ENCODE measurements at places on chromosomes 7 and 10.

DNA sequence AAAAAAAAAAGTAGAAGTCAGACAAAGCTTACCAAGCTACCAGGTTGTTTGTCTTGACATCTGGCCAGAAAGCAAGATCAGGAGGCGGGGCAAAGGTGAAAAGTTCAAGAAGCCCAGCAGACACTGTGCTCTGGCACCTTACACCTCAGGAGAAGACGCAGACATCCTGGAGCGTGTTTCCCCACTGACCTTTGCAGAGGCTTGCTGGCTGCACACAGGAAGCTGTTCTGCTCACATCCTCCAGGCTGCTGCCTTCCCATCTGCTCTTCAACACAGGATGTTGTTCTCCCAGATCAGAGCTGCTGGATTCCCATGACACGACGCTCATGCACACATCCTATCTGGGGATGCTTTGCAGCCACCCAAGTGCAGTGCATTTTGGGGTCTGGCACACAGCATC is 174.4 kb upstream of the KIAA1217 start:
- DNase-seq, result no peak

GRCh38 chr7:80922253-80923049 is 3.6 kb upstream of the SEMA3C start:
- no peak for DNase-seq

- DNase-seq, result no peak
These were observed 225.2 kb downstream of the ZWINT start for GRCh38 chr10:56135828-56136227.

DNA sequence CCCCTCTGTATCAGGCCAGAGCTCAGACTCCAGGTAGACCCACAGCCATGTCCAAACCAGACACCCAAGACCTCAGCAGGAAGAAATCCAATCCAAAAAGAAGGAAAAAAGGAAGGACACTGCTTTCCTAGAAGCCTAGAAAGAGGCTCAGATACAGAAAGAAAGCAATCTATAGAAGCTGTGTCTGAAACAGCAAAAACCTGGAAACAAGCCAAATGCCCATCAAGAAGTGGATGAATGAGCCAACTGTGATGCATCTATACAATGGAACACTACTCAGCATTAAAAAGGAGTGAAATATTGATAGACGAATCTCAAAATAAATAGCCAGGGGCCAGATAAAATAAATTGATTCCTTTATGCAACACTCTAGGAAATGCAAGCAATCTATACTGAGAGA is 31.6 kb downstream of the GRB10 start:
- no peak for DNase-seq

DNA sequence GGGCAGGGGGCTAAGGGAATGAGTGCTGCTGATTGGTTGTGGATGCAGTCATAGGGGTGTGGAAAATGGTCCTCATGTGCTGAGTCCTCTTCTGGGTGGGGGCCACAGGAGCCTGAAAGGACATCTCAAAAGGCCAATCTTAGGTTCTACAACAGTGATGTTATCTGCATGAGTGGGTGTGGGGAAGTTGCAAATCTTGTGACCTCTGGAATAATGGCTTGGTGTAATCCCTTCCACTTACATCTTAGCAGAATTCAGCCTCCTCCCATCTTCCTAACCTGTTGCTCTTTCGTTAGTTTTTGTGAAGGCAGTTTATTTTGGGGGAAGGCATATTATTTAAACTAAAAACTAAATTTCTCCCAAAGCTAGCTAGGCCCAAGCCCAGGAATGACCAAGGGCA is 42.0 kb upstream of the OIT3 start:
- no peak for DNase-seq

GRCh38 chr7:142812437-142813215 is 41.9 kb downstream of the PRSS2 start:
- DNase-seq, result no peak

DNA sequence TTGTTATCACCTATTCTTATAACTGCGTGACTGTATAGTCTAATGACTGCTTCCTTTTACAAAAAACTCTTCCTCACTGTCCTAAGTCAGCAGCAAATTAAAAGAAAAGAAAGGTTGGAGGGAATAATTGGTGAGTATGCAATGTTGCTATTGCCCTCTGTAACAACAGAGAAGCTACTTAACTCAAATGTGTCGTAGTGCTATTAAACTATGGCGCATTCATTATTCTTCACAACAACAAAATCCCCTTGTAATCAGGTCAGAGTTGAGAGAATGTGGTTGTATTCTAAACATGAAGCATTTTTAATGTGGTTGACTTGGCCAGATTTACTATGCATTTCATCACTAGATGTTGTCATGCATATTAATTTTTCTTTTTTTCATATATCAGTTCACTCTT is 897.8 kb upstream of the PHF14 start:
- no peak for DNase-seq

DNA sequence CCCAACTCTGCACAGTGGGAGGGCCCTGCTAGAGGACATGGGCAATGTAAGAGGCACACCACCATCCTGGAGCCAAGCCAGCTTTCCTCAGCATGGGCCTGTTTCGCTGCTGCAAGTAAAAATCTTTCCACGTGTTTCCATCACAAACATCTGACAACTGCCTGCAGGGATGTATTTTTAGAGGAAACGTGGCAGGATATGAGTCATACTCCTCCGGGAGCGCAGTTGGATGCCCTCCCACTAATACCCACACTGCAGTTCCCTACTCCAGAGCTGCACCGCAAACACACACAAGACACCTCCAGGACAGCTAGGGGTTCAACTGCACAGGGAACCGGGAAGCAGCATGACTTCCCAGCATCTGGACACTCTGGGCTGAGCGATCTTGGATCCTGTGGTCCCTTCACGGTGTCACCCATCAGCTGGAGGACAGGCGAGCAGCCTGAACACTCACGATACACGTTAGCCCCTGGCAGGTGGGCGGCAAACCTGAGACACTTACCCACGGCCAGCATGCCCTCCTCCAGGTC is 26.1 kb downstream of the PLAC9 start:
- DNase-seq, result peak; percentile 83

- no peak for DNase-seq
These were observed 27.2 kb downstream of the ST8SIA6 start for GRCh38 chr10:17427201-17427600.

GRCh38 chr10:122140941-122141623 is 130.0 kb upstream of the BTBD16 start:
- peak; percentile 58 for DNase-seq

DNA sequence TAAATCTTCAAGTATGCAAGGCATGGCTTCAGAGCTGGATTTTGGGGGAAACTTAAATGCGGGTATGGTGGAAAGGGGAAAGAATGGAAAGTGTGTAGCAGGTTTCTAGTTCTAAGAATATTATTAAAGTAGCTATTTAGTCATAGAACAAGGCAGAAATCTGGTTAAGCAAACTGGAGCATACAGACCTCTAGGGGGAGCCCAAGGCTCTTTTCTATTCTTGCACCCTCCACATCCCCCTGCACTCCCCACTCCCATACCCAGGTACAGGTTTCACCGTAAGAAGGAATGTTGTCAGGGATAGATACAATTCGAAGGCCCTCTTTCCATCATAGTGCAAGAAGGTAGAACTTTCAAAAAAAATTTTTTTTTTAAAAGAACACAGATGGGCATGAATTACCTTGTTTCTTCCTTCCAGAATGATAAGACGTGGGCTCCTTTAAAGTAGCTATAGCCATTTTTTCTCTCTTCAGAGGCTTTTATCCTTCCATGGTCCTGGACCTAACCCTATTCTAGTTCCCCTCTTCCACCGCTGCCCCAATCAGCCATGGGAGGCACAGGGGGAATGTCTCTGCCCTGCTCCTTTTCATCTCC is 41.5 kb upstream of the SMIM30 start:
- no peak for DNase-seq

GRCh38 chr7:82330706-82331215 is 112.8 kb downstream of the CACNA2D1 start:
- no peak for DNase-seq

DNA sequence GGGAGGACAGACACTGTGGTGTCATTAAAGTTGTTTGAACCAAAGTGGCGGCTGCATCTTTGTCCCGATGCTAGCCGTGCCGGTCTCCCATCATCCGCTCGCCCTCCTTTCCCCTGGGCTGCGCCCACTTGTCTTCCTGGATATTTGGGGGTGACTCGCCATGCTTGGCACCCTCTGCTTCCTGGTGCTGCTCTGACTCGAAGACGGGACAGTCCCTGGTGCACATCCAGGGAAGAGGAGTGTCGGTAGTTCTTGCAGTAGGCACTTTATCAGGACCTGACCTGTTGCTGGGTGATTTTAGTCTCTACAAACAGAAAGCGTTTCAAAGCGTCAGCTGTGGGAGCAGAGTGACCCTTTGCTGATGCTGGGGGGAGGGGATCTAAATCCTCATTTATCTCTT is 68.3 kb upstream of the DNAJB6 start:
- peak; percentile 9 for DNase-seq

DNA sequence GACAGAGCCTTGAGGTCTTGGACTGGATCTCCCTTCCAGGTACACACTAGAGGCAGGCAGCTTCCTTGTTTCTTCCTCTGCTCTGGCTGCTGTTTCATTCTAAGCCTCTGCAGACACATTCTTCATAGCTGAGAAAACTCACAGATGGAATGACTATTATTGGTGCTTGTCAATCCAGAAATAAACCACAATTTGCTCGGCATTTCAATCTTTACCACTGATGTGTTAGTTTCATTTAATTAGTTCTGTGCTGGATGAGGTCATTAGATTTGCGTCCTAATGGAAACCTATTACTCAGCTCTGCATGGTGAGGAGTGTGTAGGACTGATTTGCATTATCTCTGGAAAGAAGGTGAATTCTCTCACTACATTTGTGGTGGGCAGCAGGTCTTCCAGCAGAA is 392.5 kb downstream of the NRG3 start:
- DNase-seq, result no peak

DNA sequence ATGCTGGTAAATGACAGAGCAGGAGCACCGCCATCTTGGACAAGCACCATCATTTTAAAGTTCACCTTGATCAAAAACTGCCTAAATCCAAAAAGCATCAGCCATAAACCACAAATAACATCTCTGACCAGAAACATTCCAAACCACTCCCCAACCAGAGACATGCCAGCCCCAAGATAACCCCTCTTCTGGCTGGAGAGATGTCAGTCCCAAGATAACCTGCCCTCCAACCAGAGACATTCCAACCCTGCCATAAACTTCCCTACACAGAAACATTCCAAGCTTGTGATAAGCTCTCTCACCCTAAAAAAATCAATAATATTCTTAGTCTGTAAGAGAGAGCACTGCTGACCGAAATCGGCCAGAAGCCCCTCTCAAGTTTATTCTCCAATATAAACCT is 659.3 kb downstream of the XPNPEP1 start:
- DNase-seq, result no peak

- no peak for DNase-seq
These were observed 57.5 kb downstream of the HTR7 start for GRCh38 chr10:90800232-90800796.

- DNase-seq, result no peak
These were observed 52.8 kb downstream of the NRF1 start for GRCh38 chr7:129664029-129665012.

DNA sequence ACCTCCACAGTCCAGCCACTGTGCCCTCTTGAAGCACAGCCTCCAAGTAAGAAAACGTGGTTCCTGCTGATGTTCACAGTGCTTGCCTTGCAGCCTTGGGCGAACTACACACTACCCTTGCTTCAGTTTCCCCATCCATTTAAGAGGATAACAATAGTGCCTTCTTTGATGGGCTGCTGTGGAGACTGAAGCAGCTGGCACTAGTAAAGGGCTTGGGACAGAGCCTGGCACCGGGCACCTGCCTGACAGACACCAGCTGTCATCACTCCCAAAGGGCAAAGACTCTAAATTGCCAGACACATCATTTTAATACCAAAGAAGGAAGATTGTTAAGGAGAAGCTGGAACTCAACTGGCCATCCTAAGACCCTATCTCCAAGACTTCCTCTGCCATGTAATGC is 3.1 kb upstream of the C10orf90 start:
- DNase-seq, result peak; percentile 77

GRCh38 chr10:12535656-12536055 is 186.3 kb downstream of the CAMK1D start:
- DNase-seq, result no peak

GRCh38 chr7:155295511-155295910 is 2.2 kb upstream of the INSIG1 start:
- DNase-seq, result no peak

DNA sequence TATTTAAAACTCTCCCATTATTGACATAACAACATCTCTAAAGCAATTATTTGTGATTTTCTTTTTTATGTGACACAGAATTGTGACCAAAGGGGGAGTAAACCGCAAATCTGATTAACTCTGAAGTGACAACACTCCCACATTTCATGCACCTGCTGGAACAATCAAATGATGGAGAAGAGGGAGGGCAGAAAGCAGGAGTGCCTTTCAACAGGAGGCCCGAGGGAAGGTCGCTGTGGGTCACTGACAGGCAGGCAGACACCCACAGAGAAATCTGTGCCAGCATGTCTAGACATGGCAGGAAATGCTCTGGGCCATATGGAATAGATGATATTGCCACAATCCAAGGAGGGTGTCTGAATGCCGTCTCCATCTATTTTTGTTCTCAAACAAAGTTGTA is 247.3 kb downstream of the DOCK4 start:
- DNase-seq, result no peak

DNA sequence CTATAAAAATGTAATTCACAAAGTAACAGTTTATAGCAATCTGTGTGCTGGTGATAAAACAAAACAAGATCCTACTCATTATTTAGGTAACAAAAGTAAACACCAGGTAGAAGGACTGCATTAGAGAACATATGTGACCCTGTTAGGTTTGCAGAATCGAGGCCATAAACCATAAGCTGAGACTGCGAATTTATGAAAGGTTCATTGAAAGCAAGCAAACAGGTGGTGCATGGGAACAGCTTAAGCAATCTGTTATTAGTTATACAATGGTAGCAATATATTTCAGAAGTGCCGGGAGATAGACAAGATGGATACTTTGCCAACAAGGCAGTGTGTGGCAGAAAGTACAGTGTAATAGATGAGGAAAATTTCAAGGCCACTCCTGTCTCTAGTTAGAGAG is 23.5 kb upstream of the FAM133B start:
- no peak for DNase-seq

GRCh38 chr10:69061305-69062161 is 26.4 kb upstream of the SRGN start:
- no peak for DNase-seq

GRCh38 chr10:6221192-6221940 is 18.6 kb downstream of the PFKFB3 start:
- DNase-seq, result no peak

- DNase-seq, result no peak
These were observed 136.3 kb upstream of the ANK3 start for GRCh38 chr10:60525716-60526585.

DNA sequence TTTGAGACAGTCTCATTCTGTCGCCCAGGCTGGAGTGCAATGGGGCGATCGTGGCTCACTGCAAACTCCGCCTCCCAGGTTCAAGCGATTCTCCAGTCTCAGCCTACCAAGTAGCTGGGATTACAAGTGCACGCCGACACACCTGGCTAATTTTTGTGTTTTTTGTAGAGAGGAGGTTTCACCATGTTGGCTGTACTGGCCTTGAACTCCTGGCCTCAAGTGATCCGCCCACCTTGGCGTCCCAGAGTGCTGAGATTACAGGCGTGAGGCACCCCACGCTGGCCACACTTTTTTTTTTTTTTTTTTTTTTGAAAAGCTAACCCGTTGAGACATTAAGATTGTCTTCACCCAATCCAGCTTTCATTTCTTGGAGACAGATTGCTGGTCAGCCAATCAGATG is 2.1 kb downstream of the ZNF273 start:
- DNase-seq, result no peak

GRCh38 chr10:128027306-128027705 is 98.9 kb downstream of the MKI67 start:
- peak; percentile 22 for DNase-seq

All from dorsolateral prefrontal cortex (tissue), 122 donors.